ENCODE measurements at places on chromosomes 3 and 15.

DNA sequence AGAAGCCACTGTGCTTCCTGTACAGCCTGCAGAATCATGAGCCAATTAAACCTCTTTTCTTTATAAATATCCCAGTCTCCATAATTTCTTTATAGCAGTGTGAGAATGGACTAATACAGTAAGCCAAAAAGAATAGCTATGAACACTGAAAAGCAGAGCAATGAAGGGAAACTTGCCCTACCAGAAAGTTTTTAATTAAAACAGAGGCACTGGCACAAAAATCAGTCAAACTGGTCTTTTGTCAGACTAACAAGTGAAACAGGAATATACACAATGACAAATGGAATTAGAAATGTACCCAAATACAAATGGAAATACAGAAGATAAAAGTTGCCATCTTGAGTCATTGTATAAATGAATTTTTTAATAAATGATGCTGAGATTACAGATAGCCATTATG is 40.5 kb downstream of the POLQ start:
- DNase-seq, result no peak

DNA sequence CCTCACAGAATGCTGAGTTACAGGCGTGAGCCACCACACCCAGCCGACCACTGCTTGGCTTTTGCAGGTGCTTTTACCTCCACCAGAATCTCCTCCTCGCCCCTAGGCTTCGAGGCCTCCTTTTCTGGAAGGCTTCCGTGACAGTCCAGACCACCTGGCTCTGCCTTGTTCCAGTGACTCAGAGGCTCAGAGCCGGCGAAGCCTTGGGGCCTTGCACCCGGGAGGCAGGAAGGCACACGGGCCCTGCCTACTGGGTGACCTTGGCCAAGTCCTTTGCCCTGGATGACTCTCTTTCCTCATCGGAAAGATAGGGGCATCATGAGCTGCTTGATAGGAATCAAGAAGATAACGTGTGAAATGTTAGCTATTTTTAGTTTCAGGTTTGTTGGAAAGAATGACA is 31.3 kb upstream of the FURIN start:
- no peak for DNase-seq

DNA sequence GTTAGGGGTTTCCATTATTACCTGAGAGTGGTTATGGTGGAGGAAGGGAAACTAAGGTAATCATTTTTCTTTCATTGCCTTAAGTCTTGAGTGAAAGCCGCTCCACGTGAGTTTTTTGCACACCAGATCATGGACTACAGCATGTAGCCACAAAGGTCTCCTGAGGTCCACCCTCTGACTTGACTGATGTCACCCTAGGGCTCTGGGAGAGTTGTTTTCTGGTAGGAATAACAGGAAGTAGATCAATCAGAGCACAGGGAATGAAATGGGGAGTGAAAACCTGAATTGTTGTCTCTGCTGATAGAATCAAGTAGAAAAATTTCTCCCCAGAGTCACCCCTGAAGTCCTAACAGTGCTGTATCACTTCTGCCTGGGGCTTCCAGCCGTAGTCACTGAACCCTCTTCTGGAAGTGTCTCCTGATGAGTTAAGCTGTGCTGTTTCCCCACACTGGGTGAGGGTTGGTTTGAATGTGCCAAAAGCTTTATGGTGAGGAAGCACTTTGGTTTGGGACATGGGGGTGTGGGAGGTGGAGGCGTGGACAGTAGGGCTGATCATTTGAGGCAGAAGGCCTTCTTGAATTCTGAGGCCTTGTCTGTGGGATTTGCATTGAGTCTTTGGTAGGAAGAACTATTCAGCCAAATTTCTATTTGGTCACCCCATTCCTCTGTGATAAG is 64.3 kb downstream of the SLCO3A1 start:
- no peak for DNase-seq

- DNase-seq, result no peak
Measured at GRCh38 chr3:193119926-193120325, 121.1 kb upstream of the PLAAT1 start.

DNA sequence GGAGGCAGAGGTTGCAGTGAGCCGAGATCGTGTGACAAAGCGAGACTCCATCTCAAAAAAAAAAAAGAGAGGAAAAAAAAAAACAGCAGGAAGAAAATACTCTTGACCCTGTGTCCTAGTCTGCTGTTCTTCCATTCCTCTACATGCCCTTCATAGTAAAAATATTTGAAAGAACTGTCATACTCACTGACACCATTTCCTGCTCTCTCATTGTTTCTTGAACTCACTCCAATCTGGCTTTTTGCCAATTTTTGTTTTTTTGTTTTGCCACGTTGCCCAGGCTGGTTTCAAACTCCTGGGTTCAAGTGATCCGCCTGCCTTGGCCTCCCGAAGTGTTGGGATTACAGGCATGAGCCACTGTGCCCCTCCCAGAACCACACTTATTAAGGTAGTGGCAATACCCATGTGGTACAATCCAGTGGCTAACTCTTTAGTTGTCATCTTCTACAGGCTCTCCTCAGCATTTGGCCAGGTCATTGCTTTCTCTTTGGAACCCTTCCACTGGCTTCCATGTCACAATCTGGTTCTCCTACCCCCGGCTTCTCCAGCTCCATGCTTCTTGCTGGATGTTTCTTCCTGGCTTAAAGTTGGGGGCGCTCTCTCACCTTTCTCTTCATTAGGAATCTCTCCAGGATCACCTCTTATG is 238.2 kb upstream of the C2CD4B start:
- DNase-seq, result no peak

All from GM12865 (cell line).